ENCODE measurements at places on chromosomes 5 and 9.

GRCh38 chr5:9483243-9483642, 62.6 kb downstream of the SEMA5A start:
- no peak for DNase-seq

DNA sequence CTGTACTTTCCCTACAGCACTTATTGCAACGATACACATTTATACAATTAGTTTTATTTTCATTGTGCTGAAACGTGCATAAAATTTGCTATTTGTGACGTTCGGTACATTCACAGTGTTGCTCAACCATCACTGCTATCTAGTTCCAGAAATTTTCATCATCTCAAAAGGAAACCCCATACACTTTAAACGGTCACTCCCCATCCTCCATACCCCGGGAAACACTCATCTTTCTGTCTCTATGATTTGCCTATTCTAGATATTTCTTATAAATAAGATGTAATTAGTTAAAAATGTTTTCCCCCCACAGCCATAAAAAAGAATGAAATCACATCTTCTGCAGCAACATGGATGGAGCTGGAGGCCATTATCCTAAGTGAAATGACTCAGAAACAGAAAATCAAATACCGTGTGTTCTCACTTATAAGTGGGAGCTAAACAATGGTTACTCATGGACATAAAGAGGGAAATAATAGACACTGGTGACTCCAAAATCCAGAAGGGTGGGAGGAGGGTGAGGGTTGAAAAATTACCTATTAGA, 40.2 kb upstream of the TEX48 start:
- DNase-seq: no peak

GRCh38 chr5:146703899-146704298, 174.7 kb downstream of the PPP2R2B start:
- DNase-seq: no peak

DNA sequence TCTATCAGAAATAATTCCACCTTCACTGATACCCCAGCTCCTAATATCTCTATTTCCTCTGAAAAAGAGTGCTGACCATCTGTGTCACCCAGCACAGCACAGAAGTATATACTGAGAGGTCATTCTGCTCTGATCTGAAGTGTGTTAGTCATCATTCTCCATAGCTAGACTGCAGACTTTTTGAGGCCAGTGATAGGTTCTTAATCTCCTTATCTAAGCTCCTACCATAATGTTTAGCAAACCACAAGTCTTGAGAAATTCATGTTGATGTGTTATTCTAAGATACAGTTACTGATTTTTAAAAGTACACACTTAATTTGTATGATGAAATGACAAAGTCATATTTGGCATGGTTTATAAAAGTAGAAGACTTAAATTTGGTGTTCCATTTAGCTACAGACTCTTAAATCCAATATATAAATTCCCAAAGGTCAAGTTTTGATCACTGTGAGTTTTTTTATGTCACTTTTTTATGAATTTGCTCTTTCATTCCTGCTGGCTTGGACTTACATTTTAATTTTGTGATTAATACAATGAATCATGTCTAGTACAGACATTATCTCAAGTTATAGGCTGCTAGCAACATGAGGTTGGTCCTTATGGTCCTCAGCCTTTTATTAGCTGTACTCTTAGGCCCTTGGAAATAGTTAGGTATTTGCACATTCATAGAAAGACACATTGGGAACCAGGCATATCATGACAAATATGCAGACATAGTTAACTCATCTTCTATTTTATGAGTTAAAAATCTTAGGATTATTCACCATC, 380.8 kb downstream of the EBF1 start:
- no peak for DNase-seq

DNA sequence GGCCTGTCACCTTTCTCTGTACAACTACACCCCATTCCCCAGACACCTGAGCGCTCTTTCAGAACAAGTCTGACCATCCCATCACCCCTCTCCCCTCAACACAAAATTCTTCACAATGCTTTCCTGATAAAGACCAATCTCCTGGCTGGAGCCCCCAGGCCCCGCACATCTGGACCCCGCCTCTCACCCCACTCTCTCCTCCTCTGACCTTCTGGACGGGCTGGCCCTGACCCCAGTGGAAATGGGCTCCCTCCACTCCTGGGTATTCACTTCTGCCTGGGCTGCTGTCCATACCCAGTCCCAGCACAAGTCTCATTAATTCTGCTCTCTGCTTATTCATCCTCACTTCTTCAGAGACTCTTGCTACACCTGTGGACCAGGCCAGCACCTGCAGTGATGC, 2.1 kb upstream of the SPOCK1 start:
- DNase-seq: no peak

DNA sequence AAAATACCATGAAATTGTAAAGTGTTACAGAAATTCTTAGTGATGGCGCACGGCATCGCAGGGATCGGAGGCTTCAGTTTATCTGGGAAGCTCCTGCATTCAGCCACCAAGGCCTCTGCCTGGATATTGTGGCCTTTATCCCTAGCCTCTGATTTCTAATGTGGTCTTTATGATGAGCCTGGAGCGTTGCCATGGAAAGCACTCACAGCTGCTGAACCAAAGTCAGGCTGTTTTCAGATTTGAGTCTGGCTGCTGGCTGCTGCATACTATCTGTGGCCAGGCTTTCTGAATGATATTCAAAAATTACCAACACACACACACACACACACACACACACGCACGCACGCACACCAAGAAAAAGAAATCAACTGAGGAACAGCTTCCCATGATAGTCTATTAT, 101.1 kb upstream of the ZNF366 start:
- no peak for DNase-seq

- DNase-seq: no peak
Measured at GRCh38 chr9:99954819-99955218, 48.4 kb downstream of the STX17 start.

DNA sequence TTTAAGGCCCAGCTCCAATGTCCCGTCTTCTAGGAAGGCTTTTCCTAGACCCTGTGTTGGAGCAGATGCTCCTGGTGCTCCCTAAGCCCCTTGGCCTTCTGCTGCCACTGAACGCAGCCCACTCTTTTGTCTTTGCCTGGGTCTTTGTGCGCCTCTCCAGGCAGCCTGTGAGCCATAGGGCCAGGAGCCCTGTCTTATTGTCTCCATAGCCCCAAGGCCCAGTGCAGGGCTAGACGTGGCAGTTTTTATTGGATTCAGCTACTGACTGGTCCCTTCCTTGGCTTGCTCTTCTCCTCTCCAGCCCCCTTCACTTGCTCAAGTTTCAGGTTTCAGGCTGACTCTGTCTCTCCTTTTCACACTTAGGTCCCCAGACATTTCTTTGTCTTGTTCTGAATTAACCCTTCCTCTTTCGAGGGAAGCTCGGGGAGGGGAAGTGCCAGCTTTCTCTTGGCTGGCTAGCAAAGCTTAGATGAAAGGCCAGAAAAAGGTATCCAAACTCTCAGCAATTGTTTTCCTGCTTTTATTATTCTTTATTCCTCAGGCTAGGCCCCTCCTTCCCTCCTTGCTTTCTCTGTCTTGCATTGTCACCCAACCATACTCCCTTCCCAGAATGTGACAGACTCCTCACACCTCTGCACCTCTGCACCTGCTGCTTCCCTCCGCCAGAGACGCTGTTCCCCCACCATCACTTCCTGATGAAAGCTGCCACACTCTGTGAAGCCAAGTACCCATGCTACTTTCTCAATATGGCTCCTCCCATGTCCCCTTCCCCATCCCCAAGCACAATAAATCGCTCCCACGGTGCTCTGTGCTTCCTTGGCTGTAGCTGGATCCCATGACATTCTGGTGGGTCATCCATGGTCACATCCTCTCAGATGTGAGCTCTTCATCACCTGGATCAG, 101.6 kb upstream of the CPEB4 start:
- no peak for DNase-seq

GRCh38 chr5:154058055-154059038, 19.6 kb downstream of the MFAP3 start:
- no peak for DNase-seq

All from SHP77 treated with DMSO at 0.1 percent for 48 hours (cell line).